ENCODE measurements at places on chromosomes 4 and X. TPM values are rescaled to one million over a fixed set of nuclear protein-coding genes. Genes with fewer than 3 reads are reported as not detected.

The TRIM2 gene
- total RNA-seq = 54.5 TPM

The ZFP92 gene
- not detected for total RNA-seq

The PDCL2 gene
- total RNA-seq = not detected

GRCh38 chrX:13859724-13860123, 42.8 kb upstream of the GPM6B start:
- no peak for DNase-seq

DNA sequence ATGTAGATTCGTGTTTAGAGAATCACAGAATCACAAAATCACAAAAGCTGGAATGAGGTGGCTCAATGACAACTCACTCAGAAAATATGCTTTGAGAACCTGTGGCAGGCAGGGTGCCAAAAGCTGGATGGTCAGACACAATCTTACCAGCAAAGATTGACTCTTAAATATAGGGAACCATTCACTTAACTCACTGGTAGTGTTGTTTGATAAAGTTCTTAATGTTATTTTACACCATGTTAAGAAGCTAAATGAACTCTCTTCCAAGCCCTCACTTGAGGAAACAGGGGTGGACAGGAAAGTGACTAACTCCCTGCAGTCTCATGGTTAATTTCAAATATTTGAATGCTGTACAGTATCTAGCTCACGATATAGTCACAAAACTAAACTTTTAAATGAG, 5.7 kb upstream of the SCOC start:
- DNase-seq = no peak

DNA sequence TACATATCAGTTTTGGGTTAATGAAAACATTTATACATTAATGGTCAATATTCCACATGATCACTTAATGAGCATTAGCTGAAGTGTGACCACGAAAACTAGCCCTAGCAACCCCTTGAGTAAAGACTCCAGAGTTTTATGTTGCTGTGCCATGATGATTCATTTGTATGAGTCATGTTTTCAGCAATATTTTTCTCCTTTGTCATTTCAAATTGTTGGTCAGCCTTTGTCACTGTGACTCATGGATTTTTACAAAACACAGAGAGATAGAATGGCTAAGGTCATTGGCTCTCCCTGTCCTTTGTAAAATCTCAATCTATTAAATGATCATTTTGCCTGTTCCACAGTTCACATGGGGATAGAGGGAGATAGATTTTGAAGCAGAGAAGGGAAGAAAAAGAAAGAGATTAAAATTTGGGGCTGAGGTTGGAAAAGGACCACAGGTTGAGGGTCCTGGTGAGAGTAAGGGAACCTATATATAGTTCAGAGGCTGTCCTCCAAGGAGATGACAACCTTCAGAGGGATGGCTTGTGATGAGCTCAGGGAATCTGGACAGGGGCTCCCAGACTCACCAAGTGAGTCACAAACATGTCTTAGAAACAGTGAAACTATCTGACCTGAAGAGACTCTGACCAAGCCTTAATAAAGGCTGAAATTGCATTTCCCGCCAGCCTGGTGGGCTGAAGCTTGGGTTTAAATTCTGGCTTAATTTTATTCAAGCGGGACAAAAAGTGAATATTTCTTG, 25.6 kb downstream of the NR0B1 start:
- no peak for DNase-seq

The P2RY10 gene
- not detected for total RNA-seq

GRCh38 chrX:100263650-100264049, 146.4 kb downstream of the PCDH19 start:
- no peak for DNase-seq

The PPP1R2C gene
- not detected for total RNA-seq

DNA sequence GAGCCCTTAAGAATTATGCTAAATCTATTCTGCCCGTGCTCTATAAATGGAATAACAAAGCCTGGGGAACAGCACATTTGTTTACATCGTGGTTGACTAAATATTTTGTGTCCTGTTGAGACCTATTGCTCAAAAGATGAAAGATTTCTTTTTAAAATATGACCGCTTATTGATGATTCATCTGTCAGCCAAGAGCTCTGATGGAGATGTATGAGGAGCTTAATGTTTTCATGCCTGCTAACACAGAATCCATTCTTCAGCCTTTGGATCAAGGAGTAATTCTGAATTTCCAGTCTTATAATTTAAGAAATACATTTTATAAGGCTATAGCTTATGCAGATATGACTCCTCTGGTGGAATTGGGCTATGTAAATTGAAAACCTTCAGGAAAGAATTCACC, 271.3 kb upstream of the FAT4 start:
- DNase-seq = no peak

DNA sequence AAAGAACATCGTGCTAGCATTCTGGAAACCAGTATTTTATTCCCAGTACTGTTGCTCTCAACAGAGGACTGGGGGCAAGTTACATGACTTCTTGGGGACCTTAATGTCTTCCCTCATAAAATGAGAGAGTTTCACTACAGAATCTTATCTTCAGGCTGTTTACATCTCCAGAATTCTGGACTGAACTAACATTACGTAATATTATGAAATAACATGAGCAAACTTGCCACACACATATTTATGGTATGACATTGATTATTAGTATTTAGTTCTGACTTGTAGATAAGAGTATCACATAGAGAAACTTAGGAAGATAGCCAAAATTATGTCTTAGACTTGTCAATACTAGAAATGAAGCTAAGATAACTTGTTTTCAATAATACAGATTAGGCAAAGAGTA, 68.0 kb downstream of the NFKB1 start:
- no peak for DNase-seq

GRCh38 chr4:44157611-44158277, 290.9 kb downstream of the KCTD8 start:
- no peak for DNase-seq

GRCh38 chr4:86181585-86181984, 178.3 kb downstream of the MAPK10 start:
- DNase-seq = no peak

GRCh38 chr4:169098969-169099690, 89.1 kb upstream of the CBR4 start:
- DNase-seq = no peak
